ENCODE measurements at places on chromosomes 11 and 22.

- DNase-seq: peak; percentile 51
These were observed 29.9 kb upstream of the AQP11 start for GRCh38 chr11:77559686-77560401.

GRCh38 chr11:61969391-61969758 lies 1.9 kb upstream of the FTH1 start:
- DNase-seq: no peak

- no peak for DNase-seq
These were observed 79.2 kb downstream of the CASP12 start for GRCh38 chr11:104819107-104819506.

DNA sequence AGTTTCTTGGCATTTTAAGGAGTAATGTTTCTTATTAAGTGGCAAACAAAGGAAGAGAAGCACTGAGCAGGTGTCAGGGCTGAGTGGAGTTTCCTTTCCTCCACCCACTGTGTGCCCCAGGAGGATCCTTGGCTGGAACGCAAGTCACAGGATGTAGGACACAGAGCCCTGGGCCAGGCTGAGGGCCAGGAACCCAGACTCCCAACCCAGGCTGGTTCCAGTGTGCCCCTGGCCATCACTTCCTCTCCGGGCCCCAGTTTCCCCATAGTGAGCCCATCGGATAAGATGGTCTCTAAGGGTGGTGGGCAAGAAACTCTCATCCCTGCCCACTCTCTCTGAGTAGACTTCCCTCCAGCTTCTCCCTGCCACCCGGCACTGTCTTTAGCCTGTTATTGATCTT lies 45.3 kb downstream of the LMO1 start:
- DNase-seq: no peak
